GOT3 (cell line): ENCODE measurements at places on chromosomes 5 and 9.

DNA sequence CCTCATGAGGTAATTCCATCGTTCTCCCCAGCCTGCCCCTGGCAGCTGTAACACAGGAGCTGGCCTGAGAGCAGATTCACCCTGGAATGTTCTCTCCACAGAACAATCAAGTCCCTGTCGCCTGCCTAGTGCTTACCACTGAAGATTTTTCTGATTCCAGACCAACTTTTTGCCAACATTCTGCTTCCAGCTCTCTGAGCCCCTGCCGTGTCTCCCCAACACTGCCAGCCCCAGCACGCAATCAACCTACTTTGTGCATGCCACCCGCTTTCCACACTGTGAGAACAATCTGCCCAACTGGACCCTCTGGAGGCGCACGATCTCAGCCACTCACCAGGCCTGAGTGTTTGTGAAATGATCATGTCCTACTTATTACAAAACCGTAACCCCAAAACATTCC, 62.6 kb downstream of the PSMB7 start:
- DNase-seq, result no peak

DNA sequence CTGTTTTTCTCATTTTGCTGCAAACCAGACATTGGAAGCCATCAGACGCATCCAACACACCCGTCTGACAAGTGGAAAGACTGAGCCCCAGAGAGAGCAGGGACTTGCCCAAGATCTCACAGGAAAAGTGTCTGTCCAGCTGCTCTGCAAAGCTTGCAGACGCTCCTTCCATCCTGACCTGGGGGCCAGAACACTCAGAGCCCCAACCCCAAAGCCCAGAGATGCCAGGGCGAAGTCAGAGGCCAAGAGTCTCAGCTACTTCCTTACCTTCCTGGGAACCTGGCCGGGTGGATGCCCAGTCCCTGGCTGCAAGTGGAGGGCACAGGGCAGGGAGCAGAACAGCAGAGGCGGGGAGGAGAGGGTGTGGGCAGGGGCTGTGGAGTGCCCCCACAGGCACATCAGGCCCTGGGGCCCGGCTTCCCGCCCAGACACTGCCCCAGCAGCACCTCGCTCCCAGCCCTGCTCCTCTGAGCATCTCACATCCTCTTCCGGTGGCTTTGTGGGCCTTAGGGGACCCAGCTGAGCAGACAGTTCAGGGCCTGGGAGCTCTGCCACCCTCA, 9.7 kb upstream of the RALGDS start:
- DNase-seq, result no peak

DNA sequence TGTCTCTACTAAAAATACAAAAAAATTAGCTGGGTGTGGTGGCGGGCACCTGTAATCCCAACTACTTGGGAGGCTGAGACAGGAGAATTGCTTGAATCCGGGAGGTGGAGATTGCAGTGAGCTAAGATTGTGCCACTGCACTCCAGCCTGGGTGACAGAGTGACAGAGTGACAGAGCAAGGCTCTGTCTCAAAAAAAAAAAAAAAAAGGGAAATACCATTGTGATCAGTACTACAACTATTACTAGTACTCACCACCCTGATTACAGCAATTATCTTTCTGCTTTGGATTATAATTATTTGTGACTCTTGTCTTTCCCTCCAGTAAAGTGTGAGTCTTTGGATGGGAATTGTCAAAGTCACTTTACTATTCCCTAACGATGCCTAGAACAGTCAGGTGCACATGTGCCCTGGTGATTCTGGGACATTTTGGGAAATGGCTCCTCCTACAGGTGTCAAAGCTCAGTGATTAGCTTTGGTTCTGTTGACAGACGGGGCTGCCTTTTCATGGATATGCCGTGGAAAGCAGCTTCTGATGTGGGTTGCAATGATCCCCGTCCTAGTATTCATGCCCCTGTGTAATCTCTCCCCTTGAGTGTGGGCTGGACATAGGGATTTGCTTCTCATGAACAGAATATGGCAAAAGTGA, 31.8 kb upstream of the FRRS1L start:
- no peak for DNase-seq

DNA sequence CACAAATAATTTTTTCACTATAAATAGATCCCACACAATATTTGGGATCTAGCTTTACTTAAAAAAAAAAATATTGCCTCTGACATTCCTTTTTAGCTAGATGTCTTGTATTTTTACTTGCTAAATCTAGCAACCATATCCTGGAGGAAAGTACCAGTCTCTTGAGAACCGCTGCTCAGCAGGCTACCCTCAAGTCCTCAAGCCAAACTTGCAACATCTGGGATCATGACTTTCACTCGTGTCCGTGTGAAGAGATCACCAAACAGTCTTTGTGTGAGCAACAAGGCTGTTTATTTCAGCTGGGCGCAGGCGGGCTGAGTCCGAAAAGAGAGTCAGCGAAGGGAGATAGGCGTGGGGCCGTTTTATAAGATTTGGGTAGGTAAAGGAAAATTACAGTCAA, 180.3 kb upstream of the FER start:
- DNase-seq, result no peak

GRCh38 chr5:77232574-77233358, 22.3 kb downstream of the PDE8B start:
- DNase-seq, result no peak

DNA sequence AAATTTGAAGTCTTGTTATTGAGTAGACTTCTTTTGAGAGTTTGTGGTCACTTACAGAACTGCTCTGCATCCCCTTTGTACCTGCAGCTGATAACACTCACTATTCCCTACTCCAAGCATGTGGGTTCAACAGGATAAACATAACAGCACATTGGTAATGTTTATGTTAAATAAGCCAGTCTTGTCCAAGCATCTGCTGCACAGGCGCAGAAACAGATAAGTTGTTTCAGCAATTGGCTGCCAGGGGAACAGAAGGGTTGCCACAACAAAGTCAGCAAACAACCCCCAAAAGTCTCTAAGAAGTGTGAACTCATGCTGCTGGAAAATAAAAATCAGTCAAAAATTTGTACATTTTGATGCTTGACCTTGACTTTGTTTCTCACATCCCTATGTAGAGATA, 174.6 kb downstream of the GDNF start:
- DNase-seq, result no peak

DNA sequence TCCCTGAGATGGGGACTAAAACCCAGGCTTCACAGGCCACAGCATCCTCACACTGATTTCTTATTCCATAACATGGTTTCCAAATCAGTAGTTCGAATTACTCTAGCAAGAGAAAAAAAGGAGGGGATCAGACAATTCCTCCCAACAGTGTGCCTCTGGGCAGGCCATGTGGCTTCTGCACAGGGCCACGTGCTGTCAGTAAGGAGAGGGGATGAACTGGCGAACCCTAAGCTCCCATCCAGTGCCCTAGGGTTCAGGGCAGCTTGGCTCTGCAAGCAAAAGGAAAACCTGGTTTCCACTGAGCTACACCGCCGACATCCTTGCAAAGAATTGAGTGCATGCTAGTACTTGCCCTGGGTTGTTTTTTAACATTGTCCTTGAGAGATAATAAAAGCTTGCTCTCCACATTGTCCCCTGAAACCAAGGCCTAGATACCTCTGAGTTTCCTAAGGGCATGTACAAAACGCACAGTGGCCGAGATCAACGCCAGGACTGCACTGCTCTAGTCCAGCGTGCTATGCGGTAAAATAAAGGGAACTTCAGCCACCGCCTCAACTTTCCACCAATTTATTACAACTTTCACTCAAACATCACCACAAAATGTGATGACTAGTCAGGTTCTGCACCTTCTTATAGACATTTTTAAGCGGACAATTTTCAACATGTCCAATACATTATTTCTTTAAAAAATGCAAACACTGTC, 4.5 kb downstream of the CAMSAP1 start:
- no peak for DNase-seq

DNA sequence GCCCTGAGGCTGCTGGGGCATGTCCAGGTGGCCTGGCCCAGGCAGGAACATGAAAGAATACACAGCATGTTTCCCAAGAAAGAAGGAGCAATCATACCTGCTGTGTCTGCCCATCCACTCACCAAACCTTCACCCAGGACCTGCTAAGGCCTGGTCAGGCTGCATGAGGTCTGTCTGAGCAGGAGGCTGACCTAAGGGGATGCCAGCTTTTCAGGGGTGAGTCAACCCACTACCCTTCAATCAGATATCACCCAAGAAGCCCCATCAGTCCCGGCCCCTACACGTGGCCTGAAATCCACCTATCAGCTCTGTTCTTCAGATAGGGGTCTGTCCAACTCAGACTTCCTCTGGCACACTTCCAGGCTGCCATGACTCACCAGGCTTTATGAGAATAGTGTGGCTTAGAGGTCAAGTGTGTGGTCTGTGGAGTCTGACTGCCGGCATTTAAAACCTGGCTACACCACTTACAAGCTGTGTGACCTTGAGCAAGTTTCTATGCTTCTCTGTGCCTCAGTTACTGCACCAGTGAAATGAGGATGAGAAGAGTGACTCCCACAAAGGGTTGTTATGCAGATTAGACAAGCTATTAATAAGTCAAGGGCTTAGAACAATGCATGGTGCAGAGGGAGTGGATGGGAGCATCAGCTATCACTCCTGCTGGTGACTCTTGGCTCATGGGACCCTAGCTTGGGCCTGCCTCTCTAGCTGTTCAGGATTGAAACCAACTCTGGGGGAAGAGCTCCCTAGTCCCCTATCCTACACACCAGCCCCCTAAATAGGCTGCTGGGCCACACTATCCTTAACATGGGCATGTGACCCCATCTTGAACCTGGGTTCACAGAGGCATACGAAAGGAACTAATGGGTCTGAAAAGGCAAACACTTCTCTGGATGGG, 130.3 kb downstream of the PAX5 start:
- DNase-seq, result no peak

DNA sequence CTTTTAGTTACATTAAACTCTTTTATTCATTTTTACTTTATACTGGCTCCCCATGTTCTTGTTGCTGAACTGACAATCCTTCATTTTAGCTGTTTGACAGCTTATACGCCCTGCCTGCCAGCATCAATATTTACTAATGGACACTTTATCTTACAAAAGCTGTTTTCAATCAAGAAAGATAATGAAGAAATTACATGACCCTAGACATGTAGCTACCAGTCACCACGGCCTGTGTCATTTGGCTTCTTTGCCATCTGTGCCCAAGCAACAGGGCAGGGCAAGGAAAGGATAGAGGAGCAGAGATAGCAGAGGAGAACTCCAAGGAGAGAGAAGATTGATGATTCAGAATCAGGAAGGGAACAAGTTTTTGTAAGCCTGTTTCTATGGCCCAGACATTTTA, 647.3 kb downstream of the BRINP1 start:
- no peak for DNase-seq

DNA sequence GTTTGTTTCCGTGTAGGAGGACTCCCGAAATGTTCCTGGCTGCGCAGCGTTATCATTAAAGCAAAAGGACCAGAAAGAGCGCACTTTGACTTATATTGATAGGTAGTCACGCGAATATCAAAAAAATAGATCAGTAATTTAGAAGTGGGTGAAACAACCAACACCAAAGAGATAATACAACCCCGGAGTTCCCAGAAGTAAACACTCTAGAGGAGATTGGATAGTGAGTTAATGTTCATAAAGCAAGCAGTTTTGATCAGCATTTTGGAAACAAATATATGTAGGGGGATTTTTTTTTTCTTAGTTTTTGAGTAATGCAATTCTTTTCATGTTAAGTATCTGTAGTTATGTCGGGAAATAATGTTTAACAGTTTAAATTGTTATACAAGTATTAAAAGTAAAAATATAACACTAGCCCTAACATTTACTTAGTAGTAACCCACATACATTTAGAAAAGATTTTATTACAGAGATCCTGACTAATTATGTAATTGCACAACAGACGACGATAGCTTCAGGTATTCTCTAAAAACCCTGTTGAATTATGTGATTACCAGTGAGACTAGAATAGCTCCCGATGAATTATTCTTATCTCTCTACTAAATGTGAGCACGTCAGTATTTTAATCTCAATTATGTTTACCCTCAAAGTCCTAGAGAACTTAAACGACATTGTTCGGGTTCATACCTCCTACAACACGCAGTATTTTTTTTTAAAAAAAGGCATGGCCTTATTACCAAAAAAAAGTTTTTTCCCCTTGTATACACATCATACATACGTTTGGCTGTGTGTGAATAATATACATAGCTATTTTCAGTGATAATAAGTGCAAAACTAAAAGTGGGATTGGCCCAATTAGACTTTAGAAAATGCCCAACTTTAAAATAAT, 9.4 kb upstream of the NFIB start:
- no peak for DNase-seq

DNA sequence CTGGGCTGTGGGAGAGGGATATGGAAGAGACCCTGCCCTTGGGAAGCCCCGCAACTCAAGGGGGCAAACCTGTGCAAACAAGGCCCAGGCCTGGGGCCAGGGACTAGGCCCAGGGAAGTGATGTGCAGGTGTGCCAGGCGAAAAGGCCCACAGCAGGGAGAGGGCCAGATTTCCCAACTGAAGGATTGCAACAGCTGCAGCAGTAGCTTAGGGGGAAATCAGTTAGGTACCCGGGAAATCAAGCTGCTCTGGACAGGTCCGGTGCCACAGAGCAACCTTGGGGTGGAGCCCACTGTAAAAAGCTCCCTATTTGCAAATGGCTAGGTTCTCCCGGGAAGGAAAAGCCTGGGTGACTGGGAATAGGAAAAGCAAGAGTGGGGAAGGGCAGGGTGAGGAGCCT, 10.4 kb downstream of the GRIN1 start:
- DNase-seq, result no peak

DNA sequence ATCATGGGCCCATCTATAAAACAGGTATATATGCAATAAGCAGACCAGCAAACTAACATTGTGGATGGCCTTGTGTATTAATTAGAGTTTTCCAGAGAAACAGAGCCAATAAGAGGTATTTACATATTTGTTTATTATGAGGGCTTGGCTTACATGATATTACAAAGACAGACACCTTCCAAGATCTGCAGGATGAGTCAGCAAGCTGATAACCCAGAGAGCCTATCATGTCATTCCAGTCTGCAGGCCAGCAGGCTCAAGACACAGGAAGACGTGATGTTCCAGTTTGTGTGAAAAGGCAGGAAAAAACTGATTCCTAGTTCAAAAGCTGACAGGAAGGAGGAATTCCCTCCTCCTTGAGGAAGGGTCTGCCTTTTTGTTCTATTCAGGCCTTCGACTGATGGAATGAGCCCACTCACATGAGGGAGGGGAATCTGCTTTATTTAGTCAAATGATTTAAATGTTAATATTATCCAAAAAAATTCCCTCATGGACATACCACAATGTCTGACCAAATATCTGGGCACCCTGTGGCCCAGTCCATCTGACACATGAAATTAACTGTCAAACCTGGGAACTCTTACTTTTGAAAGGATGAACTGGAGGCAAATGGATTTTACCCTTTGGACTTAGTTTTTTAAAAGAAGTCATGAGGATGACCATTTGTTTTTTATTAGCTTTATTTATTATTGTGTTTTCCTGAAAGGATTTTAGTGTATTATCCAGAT, 161.2 kb upstream of the CHD1 start:
- no peak for DNase-seq

DNA sequence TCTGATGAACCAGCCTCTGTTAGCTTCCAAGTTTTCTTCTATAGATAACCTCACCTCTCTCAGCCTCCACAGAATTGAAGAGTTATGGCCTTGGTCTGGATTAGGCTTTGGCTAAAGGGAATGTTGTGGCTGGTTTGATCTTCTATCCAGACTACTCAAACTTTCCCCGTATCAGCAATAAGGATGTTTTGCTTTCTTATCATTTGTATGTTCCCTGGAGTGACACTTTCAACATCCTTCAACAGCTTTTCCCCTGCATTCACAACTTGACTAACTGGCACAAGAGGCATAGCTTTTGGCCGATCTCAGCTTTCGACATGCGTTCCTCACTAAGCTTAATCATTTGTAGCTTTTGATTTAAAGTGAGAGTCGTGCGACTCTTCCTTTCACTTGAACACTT, 28.1 kb upstream of the GNE start:
- DNase-seq, result no peak

GRCh38 chr9:135081264-135081660, 6.2 kb upstream of the OLFM1 start:
- no peak for DNase-seq
